ENCODE measurements at places on chromosomes 7 and 10.
A peak's percentile ranks its signal among the peaks of the same experiment; 100 is the strongest.

GRCh38 chr10:75592151-75592787 is 160.8 kb downstream of the LRMDA start:
- DNase-seq: no peak

- no peak for DNase-seq
Measured at GRCh38 chr10:88389456-88389855, 193.7 kb downstream of the RNLS start.

DNA sequence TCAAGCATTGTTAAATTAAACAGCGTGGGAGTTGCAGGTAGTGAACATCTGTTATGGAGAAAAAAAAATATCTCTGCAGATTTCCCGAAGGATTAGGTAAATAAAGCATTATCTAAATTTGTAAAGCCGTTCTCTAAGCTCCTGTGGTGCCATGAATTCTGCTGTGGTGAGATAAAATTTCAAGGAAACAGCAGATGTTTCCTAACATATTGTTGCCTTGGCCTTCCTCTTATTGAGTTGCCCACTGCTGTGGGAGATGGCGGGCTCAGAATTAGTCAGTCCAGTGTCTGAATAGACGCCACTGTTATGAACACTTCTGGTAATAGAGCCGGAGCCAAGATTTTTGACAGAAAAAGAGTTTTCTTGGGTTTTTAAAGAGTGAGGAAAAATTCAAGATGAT is 82.6 kb upstream of the ELMO1 start:
- no peak for DNase-seq

DNA sequence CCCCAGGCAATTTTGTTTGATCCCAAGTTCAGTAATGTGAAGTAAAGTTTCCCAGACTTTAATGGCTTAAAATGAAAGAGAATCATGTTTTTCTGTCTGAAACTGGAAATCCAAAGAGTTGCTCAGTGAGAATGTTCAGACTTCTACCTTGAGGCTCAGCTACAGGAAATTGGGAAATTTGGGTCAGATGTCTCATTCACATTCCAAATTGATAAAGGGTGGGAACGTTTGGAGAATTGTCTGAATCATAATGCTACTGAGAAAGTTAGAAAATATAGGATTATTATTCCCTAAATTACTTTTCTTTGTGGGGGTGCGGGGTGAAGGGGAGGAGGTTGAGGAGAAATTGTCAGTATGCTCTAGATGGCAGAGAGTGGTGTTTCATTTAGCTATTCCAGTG is 773.9 kb downstream of the LRMDA start:
- peak; percentile 13 for DNase-seq

- DNase-seq: no peak
Measured at GRCh38 chr10:125502276-125502675, 180.7 kb downstream of the TEX36 start.

GRCh38 chr7:131015657-131015958 is 281.6 kb upstream of the KLF14 start:
- no peak for DNase-seq
